Myocyte (in vitro differentiated cells): ENCODE measurements at places on chromosomes 7 and 10. TPM values are rescaled to one million over a fixed set of nuclear protein-coding genes. Genes with fewer than 3 reads are reported as not detected.
A peak's percentile ranks its signal among the peaks of the same experiment; 100 is the strongest.

- DNase-seq, result peak; percentile 38
Measured at GRCh38 chr7:39923091-39923490, 27.0 kb upstream of the CDK13 start.

DNA sequence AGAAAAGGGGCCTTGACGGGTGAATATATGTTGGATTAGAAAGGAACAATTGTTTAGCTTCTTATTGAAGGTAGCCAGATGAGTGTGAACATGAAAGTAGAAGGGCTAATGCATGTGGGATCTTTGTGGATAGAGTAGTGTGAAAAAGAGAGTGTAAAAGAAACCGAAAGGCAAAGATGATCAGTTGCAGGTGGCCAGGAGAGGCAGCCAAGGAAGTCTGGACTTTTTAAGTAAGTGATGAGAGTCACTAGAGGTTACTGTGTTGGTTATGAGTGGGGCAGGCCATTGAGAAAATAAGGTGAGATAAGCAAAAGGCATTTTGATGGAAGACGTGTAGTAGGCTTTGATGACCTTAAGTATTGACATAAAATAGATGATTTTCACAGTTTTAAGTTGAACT lies 64.7 kb upstream of the ETV1 start:
- no peak for DNase-seq

DNA sequence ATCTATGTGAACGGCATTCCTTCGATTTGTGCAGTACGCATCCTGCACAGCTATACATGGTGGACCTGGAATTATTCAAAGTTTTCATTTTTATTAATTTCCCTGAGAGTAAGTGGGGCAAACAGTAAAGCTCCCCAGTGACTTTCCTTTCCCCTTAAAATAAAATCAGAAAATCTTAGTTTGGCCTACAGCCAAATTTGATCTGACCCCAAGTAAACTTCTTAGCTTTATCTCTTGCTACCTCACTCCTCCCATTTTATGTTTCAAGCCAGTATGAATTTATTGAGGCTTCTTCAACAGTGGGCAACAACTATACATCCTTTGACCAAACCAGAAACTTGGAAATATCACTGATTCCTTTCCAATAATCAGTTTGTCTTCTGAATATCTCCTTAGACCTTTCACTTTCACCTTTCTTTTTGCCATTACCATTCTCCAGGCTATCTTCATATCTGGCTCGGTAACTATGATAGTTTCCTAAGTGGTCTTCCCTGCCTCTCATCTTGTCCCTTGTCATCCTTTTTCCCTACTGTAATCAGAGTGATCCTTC lies 11.1 kb downstream of the SPAG6 start:
- DNase-seq, result no peak

The GJD4 gene
- 10.6 and 13.9 TPM in 2 replicates for total RNA-seq
